ENCODE measurements at places on chromosomes 7 and 10.

DNA sequence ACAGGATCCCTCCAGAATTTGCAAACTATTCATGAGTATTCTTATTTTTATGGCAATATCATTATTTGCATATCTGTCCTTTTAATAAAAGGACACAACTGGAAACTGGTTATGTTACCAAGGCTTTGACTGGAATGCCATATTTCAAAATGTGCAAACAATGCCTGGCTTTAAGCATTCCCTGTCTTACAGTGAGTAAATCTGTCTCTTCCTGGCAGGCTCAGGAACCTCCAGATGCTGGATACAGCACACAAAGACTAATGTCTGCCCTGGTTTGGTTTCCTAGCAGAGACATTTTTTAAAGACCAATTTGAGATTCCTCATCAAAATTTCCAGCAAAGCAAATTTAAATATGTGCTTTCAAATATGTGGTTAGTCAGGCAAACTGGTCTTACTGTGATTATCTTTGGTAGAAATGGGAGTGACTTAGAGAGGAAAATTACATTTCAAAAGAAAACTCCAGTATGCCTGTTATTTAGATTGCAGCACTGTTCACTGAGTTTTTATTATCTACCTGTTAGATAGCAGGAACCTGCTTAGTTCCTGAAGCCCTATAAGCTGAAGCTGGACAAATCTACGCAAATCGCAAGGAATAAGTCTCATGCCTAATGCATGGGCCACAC is 31.3 kb downstream of the RNF216 start:
- no peak for DNase-seq

- DNase-seq: no peak
These were observed 32.8 kb downstream of the ARL4A start for GRCh38 chr7:12719981-12720865.

DNA sequence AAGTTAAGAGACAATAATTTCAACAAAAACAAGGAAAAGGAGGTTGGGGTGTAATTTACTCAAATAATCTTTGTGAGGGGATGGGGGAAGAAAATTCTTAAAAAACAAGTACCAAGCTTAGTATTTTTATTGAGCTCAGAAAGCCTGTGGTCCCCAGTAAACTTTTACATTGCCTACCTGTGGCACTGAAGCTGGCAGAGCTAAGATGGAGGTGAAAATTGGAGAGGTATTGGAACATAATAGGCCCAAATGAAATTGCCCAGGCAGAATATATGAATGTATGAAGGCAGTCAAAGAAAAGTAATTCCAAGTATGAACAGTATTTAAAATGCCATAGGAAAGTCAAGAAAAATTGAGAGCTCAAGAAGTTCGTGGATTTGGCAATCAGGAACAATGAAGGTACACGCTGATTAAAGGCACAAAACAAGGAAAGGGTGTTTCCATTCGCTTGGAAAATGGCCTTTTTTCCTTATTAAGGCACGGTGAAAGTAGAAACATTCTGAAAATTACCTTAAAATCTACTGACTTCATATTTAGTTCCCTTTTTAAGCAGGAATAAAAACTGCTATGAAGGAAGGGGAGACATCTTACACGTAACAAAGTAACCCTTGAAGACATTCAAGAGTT is 3.4 kb upstream of the KMT2E start:
- DNase-seq: no peak

DNA sequence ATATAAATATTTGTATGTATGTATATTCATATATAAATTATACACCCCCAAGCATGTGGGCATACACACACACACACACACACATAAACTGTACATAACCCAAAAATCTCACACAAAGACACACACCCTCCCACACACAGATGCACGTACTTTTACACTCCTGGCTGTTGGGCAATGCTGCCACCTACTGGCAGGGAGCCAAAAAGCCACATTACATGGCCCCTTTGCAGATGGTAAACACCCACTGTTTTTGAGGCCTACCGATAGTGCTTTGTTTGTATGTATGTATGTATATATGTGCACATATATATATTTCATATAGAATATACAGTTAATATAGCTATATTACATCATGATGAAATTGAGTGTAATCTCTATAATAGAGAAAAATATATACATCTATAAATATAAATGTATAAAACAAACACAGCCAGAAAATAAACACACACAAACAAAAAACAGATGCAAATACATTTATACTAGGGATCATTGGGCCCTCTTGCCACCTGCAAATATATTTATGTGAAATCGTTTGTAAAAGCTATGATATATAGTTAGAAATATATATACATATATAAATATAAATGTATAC is 120.1 kb upstream of the ACBD5 start:
- peak; percentile 82 for DNase-seq

DNA sequence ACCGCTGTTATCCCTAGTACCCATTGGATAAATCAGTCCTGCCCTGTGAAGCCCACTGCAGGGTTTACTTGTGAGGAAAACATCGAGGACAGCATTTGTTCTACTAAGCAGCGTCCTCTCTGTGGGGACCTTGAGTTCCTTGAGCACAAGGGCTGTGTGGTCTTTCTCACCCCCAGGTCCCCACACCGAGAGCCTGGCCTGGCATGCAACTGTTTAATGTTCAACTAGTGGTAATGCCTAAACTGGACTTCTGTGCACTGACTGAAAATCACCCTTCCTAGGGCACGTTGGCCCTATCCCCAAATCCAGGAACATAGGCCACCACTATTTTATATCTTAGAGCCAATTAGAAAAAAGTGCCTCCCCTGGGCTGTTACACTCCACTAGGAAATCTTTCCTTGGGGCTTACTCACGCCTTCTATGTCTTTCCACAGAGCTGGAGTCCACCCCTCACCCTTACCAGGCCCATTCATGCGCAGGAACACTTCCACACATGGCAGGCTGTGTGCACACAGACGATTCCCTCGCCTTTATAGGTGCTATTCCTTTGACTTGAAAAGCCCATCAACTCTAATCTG is 1.7 kb upstream of the TMEM213 start:
- no peak for DNase-seq

DNA sequence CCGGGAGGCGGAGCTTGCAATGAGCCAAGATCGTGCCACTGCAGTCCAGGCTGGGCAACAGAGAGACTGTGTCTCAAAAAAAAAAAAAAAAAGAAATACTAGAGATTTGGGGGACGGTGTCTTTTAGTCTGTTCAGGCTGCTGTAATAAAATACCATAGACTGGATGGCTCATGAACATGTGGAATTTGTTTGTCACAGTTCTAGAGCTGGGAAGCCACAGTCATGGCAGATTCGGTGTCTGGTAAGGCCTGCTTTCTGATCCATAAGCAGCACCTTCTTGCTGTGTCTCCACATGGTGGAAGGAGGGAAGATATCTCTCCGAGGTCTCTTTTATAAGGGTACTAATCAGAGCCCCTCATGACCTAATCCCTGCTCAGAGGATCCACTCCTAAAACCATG is 102.7 kb upstream of the MKLN1 start:
- no peak for DNase-seq

DNA sequence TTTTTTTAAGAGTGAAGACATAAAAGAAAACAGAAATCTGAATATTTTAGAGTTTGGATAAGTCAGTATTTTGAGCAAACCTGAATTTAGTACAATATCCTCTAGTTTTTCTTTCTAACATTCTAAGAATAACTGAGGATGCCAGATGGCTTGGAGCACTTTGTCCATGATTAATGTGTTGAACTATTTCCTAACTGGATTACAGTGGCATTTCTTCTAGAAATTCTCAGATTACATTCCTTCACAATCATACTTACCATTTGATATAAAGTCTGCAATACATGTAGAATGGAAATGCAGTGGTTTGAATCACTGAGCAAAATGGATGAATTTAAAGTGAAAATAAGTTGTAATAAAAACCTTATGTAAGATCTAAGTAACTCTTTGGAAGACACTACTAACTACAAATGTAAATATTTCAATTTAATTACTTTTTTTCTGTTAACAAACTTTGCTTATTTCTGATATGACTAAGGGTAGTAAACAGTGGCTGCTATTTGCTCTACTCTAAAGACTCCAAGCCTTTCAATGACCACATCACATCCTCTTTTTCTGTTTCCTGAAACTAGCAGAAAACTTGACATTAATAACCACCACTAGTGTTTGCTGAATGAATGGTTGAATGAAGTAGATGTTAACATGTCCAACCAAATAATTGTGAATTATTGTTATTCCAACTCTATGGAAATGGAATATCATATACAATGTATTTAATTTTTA is 102.8 kb downstream of the PRKG1 start:
- no peak for DNase-seq

DNA sequence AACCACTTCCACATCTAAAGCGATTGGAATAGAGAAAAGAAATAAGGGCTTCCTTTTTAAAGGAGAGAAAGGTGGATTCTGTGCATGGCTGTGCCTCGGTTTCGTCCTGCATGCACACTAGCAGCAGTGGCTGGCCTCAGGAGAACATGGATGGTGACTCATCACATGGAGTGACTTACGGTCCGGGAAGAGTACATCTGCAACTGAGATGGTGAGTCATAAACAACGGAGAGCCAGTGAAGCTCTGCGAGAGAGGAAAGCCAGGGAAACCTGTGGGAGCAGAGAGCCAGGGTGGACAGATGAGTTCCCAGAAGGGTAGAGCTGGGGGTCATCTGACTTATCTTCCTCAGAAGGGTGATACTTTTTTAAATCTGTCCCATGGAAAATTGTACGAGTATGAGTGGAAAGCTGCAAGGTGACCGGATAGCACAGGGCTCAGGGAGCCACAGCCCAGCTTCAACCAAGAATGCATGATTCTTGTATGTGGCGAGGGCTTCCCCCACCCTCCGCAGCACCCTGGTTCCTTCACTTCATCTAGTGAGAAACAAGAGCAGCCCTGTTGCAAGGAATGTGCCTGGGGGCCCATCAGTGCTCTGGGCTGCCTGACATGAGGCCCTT is 259.1 kb downstream of the KLF6 start:
- DNase-seq: no peak

DNA sequence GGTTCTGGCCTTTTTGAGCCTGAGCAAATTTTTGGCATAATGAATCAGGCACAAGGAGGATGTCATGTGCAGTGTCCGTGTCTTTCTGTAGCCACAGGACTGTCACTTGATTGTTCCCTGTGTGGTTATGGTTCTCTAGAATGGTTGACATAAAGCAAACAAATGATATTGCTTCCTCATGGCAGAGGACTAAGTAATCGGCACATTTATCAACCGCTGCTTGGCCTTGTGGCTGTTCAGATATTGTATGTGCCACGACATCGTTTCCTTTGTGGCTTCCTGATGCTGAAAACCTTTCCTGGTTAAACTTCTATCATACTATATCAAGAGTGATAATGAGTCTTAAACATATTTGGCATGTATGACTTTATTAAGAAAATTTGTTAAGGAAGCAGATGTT is 598.8 kb downstream of the SUGCT start:
- DNase-seq: no peak

DNA sequence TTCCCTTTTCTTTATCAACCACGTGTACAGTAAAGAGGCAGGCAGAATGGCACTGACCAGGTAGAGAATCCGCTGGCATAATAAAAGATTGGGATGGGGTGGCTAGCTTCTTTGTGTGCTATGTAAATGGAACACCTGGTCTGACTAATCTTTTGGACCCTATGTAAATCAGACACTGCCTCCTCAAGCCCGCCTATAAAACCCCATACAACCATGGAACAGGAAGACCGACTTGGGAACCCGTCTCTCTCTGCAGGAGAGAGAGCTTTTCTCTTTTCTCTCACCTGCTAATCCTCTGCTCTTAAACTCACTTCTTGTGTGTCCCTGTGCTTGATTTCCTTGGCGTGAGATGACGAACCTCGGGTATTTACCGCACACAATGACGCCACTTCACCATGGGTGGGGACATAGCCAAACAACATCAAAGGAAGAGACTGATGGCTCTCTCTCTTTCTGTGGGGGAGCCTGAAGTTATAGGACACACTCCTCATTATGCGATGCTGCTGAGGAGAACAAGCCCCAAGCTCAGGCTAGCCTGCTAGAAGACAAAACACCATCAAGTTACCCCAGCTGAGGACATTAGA is 94.2 kb downstream of the ARL5B start:
- no peak for DNase-seq

GRCh38 chr7:25171516-25171915 is 46.5 kb upstream of the CYCS start:
- DNase-seq: no peak

- DNase-seq: no peak
These were observed 399.0 kb upstream of the C7orf33 start for GRCh38 chr7:148191391-148192065.

DNA sequence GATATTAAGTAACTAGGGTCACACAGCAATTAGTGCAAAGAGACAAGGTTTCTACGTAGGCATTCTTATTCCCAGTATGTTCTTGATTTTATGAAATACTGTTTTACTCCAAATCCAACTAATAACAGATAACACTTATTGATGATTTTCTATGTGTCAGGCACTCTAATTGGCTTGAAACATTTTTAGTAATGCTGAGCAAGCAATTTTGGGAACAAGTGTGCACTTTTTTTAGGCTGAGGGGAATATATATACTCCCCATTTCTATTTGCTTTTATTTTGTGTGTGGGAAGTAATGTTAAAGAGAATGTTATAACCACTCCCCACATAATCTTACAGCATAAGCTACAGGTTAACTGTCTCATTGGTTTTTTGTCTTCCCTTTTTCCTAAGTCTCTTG is 4.2 kb upstream of the SORCS1 start:
- no peak for DNase-seq

DNA sequence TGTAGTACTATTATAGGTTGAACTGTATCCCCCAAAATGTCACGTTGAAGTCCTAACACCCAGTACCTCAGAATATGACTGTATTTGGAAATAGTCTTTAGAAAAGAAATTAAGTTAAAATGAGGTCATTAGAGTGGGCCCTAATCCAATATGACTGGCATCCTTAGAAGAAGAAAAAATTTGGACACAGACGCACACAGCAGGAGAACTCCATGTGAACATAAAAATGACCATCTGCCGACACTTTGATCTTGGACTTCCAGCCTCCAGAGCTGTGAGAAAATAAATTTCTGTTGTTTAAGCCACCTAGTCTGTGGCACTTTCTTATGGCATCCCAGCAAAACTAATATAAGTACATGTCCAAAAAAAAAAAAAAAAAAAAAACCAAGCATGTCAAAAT is 225.8 kb downstream of the PARD3 start:
- DNase-seq: no peak

- peak; percentile 10 for DNase-seq
These were observed 4.3 kb upstream of the MARVELD1 start for GRCh38 chr10:97708976-97709946.

DNA sequence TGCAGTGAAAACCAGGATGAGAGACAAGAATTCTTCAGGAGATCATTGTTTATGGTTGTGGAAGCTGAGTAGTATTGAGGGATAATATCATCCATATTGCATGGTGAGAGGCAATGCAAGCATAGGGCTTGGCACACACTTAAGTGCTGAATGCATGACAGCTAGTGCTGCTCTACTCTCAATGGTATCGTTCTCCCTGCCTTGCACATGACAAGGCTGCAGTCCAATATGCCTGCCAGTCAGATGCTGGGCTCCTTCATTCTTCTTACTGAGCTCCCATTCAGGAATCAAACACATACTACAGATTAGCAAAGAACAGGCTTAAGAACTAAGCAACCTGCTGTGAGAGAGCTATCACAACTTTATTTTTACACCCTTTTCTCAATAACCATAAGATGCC is 72.2 kb downstream of the SORCS1 start:
- no peak for DNase-seq
